ENCODE measurements at places on chromosomes 6 and 20.
A peak's percentile ranks its signal among the peaks of the same experiment; 100 is the strongest.

- no peak for DNase-seq
Observed at GRCh38 chr6:25748049-25748448, 6.5 kb upstream of the SLC17A4 start.

- no peak for DNase-seq
Observed at GRCh38 chr20:958936-959815, 42.9 kb downstream of the RSPO4 start.

GRCh38 chr6:13811627-13812358, 2.6 kb downstream of the MCUR1 start:
- no peak for DNase-seq

- DNase-seq: no peak
Observed at GRCh38 chr6:146433881-146434731, 109.5 kb upstream of the RAB32 start.

DNA sequence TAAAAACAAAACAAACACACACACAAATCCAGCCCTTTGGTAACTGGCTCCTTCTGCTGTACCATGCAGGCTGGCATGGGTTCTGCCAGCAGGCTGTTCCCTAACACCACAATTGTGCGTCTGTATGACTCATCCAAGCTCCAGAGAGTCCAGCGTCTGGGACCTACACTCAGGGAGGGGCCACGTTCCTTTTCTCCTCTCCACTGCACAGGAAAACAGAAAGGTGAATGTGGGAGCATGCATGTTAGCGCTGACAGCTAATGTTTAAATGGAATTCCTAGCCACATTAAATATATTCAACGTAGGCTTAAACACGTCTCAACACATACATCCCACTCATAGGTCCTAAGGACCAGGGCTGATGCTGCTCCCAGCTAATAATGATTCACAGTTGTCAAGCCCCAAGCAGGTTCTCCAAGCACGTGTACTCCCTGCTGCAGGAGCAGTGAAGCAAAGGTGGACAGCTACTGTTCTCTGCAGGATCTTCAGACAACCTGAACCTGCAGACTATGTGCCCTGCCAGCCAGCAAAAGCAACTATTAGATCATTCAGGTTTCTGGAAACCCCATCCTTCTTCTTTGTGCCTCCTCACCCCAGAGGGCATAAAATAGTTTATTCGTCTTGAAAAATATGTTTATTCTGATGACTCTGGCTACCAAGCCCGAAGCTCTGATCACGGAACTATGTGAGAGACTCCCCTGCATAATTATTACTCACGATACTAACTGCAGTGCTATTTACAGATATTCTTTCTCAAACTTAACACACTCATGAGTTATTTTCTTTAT, 20.9 kb downstream of the MAP1LC3A start:
- no peak for DNase-seq

GRCh38 chr6:157912326-157912725, 69.3 kb upstream of the SYNJ2 start:
- no peak for DNase-seq

DNA sequence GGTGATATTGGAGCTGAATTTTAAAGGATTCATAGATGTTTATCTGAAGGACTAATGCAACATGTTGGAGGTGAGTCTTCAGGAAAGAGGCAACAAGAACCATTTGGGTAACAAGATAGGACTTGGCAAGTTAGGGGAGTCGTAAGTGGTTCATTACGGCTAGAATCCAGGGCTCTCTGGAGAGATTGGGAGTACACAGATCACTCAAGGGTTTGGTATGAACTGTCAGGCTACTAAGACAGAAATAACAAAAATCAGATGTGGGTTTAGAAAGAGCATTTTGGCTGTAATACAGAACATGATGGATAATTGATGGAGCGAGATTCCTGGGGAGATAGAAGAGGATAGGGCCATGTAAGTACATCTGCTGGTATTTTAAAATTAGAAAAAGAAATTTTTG, 86.3 kb upstream of the ESR1 start:
- no peak for DNase-seq

GRCh38 chr6:125974214-125974866, 12.0 kb upstream of the TRMT11 start:
- no peak for DNase-seq

DNA sequence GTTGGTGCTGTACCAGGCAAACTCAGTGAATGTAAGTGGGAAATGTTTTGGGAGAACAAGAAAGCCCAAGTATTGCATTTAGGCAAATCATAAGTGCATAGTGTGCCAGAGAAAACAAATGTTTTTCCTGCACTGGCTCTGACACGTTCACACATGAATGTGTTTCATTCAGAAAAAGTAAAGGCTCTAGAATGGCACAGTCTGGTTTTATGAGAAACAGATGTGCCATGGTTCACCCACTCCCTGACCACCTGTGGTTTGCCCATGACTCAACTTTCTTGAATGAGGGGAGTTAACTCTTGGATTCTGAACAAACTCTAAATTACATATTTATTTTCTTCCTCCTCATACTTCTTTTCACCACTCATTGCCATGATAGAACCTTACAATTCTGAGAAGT, 126.9 kb downstream of the KCNQ5 start:
- DNase-seq: no peak

- no peak for DNase-seq
Observed at GRCh38 chr6:141700819-141701218, 431.9 kb upstream of the GJE1 start.

DNA sequence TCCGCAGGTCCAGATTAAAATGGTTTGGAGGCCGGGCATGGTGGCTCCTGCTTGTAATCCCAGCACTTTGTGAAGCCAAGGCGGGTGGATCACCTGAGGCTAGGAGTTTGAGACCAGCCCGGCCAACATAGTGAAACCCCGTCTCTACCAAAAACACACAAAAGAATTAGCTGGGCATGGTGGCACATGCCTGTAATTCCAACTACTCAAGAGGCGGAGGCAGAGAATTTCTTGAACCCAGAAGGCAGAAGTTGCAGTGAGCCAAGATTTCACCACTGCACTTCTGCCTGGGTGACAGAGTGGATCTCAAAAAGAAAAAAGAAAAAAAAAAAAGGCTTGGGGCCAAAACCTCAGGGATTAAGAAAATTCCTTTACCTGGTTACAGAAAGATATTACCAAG, 30.5 kb downstream of the C6orf15 start:
- no peak for DNase-seq

DNA sequence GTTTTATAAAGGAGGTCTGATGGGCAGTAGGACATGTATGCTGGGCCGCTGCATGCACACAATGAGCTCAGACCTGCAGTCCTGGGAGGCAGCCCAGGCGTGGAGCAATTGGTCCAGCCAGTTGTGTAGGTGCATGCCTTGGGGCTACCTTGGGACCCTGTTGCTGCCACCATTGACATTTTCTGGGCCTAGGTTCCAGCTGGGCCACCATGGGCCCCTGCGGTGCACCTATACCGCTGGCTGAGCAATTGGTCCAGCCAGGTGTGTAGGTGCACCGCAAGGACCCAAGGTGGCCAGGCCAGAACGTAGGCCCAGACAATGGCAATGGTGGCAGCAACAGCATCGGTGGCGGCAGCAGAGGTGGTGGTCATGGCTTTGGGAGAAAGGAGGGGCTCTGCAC, 143.9 kb downstream of the PXDC1 start:
- no peak for DNase-seq

- no peak for DNase-seq
Observed at GRCh38 chr20:1669304-1669703, 11.7 kb upstream of the SIRPG start.

- DNase-seq: no peak
Observed at GRCh38 chr6:139270249-139270648, 21.5 kb downstream of the TXLNB start.

- no peak for DNase-seq
Observed at GRCh38 chr6:127589135-127589534, 12.2 kb downstream of the C6orf58 start.

- no peak for DNase-seq
Observed at GRCh38 chr6:148650941-148651505, 95.8 kb upstream of the UST start.

- no peak for DNase-seq
Observed at GRCh38 chr20:16710781-16711180, 19.0 kb upstream of the SNRPB2 start.

DNA sequence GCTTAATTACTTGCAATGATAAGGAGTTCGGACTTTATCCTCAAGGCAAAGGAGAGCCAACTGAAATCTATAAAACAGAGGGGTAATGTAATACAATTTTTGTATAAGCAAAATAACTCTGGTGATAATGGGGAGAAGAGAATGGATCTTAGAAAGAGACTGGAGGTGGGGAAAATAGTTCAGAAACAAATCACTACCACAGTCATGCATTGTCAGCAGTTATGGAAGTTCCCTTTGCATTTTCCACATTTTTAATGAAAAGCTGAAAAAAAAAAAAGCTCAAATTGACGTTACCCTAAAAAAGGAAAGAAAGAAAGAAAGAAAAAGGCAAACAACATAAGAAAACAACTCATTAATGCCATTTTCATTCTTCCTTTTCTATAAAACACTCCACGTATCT, 337.6 kb upstream of the HSF2 start:
- DNase-seq: no peak

DNA sequence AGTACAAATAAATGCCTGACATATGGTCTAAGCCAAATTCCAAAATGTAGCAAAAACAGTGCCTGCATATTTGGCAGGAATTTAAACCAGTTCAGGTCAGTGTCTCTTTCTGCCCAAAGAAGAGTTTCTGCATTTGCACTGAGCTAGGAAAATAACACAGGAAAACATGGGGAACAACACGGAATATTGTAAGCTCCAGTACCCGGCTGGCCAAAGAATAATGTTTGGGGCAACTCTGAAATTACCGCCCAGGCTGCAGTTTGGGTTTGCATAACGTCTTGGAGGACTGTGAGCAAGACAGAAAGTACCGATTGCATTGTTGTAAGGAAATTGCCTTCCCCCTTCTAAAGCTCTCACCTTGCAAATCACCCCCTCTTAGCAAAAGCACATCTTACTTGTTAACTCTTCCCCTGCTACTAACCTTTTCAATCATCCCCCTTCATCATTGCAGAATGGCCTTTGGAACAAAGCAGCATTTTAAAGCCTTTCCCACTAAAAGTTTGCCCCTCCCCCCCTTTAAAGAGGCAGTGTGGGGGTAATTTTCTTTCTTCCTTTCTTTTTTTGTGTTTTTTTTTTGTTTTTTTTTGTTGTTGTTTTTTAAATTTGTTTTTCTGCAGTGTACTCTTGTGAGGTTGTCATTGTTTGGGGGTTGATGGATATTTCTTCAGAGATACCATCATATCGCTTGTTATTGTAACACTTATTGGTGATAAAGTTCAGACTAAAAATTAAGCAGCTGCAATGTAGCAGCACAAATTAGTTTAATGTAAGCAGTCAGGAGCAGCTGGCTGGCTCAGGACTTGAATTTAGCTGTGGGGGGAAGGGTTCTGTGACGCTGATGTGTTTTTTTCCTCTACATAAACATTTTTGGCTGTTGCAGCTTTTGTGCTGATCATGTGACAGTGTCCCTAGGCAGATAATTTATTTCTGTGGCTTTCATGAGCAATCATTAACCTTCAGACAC, 100.0 kb upstream of the CITED2 start:
- DNase-seq: peak; percentile 66

DNA sequence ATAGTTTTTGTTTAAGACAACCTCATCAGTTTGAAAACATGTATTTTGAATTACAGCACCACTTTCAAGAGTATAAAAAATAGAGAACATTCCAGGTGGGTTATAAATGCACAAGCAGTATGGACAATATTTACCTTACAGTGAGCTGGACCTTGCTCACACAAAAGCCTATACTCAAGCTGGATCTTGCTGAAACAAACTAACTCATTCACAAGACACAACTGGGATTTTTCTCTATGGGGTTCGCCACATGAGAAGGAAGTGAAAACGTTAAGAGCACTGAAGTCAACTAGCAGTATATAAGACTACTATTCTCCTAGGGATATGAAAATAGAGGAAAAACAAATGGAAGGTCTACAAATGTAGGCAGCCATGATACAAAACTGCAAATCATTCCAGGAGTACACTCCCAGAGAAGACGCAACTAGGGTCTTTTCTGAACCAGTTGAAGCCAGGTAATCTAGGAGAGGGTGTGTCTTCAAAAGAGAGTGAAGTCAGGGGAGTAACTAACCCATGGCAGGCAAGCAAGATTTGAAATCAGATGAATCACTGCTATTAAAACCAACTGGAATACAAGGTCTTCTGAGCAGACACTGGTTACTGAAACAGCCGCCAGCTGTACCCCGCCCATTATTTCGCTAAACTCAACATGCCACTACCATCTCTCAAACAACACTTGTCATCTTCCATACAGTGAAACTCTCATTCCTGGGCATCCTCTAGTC, 26.5 kb downstream of the STAU1 start:
- no peak for DNase-seq

DNA sequence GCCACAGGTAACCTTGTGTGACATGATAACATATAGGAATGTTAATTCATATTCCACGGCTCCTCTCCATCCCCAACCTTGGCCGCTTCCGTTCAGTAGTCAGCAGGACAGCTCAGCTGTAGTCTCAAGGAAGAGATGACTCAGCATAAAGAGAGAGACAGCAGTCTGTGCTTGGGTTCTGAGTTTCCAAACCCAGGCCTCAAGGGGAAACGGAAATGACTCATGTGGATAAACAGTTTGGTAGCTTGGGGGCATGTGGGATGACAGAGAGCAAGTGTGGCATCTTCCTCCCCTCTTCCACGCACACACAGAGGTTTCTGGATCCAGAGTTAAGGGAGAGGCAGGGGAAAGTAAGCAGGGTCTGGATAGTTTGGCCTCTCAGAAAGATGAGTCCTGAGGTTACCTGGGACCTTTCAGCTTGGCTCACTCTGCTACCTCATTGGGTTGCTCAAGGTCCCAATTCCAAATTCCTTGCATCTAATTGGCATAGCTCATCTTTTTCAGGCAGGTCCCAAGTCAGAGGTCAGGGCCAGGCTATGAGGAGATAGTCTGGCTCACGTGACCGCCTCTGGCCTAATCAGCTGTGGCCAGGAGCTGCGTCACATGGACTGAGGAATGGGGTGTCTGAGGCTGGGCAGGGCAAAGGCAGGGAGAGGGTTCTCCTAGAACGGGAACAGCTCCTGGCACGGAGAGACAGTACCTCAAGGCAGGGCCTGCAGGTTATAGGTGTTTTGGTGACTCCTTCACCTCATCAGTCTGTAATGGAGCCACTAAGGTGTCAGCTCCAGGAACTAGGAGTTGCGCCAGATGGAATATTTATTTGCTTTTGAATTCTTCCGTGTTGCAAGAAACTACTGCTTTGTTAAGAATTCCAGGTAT, 36.5 kb upstream of the MLN start:
- peak; percentile 21 for DNase-seq

GRCh38 chr6:2132416-2132815, 113.0 kb downstream of the GMDS start:
- DNase-seq: no peak

DNA sequence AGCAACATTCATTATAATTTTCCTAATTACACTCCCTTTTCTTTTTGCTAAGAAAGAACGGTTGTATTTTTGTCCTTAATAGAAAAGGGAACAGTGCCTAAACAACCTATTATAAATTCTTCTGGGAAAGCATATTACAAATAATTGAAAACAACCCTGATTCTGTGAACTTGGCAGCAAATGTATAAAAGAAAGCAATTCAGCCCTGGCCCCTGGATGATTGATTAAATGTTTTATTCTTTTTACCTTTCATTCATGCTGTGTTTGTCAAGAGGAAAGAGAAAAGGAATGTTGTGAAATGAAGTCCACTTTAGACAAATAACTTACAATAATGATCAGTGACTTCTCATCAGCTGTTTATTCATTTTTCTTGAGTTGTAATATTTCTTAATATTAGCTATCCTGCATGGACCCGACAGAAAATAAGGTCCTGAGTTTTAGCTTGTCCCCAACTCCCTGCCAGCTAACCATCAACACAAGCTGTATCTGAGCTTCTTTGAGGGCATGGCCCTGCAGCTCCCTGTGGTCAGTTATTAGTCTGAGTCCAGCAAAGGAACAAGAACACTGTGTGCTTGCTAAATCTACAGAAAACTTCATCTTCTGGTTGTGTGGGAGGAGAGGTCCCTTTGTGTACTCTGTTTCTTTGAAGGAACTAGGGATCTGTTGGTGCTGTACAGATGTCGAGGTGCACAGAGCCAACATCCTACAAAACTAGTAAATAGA, 248.2 kb downstream of the LAMA2 start:
- DNase-seq: no peak

All from NCI-H1436 treated with DMSO at 0.1 percent for 48 hours (cell line).